ENCODE measurements at places on chromosomes 16 and 17.

GRCh38 chr16:85090873-85091521 lies 21.3 kb downstream of the CIBAR2 start:
- no peak for DNase-seq

DNA sequence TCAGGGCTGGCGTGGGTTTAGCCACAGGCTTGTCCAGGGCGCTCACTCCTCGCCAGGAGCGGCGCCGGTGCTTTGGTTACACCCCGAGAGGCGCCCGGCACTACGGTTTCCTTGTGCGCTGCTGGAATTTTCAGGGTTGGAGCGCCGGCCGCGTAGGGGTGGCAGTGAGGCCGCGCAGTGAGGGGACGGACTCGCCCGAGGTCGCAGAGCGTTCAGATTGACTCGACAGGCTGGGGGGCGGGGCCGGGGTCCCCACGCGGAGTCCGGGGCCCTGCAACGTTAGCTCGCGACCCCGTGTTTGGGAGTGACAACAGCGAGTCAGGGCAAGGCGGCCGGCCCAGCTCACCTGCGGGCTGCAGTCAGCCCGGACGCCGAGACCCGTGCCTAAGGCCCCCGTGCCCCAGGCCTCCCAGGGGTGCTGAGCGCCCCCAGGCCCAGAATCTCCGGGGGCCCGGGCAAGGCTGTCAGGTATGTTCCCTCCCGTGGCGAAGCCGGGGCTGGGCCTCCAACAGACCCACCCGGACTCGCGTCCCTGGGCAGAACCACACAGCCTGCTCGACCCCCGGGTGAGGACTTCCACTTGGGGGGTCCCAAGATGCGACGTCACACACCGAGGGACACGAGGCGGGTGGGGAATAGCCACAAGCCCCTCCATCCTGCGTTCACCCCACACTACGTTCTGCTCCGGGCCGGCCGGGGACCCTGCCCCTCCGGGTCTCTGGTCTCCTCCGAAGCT lies 1.3 kb upstream of the ACTG1 start:
- DNase-seq = peak; percentile 37

DNA sequence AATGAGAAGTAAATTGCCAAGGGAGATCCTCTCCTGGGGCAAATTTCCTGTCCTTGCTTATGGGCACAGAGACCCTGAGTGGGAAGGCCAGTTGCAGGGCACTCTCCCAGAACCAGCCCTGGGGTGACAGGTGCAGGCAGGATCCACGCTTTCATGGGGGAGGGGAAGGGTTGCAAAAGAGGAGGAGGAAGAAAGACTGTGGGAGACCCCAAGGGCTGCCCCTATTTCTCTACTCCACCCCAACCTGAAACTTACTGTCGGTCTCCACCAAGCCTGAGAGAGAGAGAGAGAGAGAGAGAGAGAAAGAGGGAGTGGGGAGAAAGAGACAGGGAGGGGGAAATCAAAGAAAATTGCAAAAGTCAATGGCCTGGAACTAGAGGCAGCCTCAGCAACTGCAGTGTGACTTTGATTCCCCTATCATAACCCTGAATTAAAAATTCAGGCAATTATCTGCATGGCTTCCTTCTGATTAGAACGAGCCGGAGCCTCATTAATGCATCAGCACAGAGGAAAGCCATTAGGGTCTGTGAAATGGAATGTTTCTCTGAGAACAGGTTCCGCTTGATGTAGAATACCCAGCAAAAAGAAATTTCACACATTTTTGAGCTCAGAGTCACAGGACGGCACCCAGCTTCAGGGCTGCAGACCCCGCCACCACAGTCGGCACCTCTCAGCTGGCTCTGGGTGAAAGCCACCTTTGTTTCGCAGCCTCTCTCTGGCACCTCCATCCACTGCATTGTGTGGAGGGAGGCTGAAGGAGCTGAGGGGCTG lies 45.1 kb upstream of the HNF1B start:
- no peak for DNase-seq

GRCh38 chr17:3672571-3672970 lies 4.0 kb downstream of the EMC6 start:
- no peak for DNase-seq

DNA sequence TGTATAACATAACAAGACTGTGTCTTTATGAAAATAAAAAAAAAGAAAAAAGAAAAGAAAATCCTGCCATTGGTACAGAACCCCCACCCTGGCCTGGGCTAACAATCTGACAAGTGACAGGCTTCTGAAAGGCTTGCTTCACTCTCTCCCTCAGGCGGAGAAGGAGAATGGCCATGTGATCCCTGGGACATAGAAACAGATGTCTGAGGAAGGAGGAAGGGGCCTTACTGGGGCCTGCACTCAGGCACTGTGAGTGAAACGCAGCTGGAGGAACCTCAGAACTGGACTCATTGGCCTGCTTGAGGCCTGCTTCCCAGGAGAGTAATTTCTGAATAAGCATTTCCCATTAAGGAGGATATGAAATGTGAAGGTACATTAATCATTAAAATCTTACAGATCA lies 17.5 kb downstream of the MAP3K14 start:
- DNase-seq = no peak

DNA sequence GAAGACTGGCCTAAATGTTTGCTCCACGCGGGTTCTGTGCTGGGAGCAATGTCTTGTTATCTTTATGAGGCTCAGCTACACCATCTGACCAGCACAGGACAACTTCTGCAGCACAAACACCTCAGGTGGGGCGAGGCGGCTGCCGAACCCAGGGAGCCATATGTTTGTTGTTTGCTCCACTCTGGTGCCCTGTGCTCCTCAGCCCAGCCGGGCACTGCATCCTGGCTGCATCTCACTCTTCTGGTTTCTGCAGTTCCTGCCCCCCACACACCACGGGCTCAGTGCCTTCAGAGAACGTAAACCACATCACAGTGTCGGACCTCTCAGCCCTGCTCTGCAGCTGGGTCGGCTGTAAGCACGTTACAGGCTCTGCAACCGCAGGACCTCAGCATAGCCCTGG lies 32.4 kb downstream of the MXRA7 start:
- DNase-seq = peak; percentile 42

- DNase-seq = no peak
These were observed 59.0 kb downstream of the ANKFY1 start for GRCh38 chr17:4204710-4205173.

DNA sequence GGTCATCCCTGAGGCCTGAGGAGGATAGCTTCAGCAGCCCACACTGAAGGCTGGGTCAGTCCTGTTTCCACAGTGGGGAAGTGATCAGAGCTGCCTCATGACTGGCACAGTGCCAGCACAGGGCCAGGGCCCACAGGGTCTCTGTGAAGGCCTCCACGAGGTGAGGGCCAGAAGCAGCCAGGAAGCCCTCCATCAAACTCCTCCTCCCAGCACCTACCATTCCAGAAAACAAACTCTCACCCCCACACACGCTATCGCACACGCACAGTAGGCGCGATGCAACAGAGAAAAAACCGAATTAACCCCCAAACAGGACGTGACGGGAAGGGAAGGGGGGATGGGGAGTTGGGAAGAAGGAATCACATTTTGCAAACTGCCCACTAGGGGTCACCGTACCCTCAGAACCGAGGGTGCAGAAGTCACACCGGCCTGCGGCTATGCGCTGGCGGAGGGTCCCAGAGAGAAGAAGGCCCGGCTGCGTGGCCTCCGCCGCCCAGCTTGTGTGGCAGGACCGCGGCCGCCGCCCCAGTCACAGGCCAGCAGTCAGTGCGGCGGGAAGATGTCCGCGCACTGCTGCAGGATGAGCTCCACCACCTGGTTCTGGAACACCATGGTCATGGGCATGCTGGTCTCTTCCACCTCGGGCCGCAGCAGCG lies 37.6 kb downstream of the ARHGAP27 start:
- peak; percentile 26 for DNase-seq

- no peak for DNase-seq
These were observed 1.4 kb upstream of the WNT3 start for GRCh38 chr17:46819906-46820351.

- DNase-seq = no peak
These were observed 15.1 kb downstream of the PRSS27 start for GRCh38 chr16:2704983-2705275.

GRCh38 chr17:39950871-39951348 lies 11.9 kb upstream of the GSDMA start:
- DNase-seq = no peak

DNA sequence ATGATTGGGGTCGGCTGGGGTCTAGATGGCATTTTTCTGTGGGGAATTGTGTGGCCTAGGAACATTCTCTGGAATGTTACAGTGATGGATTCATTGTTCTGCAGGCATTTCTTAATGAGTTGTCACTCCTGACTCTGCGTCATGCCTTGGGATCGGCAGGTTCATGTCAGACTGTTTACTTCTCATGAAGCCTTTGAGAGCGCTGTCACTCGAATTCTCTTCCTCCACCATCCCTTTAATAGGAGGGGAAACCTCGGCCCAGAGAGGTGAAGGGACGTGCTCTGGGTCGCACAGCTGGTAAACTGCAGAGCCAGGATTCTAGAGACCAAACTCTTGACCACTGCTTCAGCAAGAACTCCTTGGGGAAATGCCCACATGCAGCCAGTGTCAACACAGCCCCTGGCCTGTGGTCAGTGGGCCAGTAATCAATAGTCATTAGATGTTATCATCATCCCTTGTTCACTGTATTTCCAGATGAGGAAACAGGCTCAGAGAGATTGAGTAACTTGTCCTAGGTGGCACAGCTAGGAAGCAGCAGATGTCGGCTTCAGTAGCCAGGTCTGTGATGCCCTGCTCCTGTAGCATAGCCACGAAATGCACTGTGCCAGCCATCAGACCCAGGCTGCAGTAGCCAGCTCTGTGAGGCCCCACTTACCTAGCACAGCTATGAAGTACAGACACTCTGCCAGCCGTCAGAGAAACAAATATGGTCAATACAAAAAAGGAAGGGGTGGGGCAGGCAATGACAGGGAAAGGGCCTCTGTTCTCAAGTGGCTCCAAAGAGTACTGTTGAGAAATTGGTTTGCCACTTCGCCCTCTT lies 259.0 kb downstream of the CPPED1 start:
- DNase-seq = no peak

GRCh38 chr17:57983446-57983845 lies 4.6 kb downstream of the VEZF1 start:
- DNase-seq = no peak

- no peak for DNase-seq
These were observed 13.4 kb downstream of the GINS2 start for GRCh38 chr16:85675251-85675874.

DNA sequence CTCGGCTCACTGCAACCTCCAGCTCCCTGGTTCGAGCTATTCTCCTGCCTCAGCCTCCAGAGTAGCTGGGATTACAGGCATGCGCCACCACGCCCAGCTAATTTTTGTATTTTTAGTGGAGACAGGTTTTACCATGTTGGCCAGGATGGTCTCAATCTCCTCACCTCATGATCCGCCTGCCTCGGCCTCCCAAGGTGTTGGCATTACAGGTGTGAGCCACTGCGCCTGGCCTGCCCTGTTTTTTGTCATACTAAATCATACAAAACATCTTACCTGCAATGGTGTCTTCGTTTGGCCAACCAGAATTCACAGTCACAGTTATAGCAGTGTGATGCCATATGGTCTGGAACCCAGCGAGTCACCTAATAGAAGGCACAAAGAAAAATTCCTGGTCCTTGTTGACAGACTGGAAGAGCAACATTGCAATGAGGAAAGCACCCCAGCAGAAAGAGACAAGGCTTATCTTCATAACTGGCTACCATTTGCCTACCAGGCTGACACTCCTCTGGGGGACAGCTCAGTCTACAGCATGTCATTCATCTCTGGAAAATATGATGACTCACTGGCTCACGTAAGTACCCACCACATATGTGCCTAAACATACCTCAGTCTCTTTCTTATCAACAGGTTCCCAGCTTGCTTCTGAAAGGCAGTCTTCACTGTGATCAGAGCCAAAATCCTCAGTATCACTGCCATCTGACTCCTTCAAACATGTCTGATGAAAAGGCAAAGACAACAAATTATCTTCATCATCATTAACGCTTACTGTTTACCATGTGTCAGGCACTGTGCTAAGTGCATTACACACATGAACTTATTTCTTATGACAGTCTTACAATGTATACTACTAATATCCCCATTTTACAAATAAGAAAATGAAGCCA lies 4.3 kb upstream of the HSF5 start:
- no peak for DNase-seq

- no peak for DNase-seq
These were observed 145.2 kb downstream of the MYO1D start for GRCh38 chr17:32731556-32732295.

DNA sequence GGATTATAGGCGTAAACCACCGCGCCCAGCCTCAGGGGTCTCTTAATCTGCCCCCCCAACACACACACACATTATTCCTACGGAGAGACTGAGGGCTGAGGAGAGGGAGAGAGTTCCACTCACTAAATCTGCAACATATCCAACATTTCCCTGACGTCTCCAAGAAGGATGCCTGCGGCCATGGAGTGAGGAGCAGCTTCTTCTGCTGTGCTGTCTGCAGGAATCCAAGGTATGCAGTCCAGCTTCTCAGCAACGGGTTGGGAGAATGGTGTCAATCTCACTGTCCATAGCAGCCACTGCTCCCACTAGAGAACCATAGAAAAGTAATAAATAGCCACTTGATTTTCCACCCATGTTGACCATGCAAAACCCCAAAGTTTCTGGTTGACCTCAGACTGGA lies 5.1 kb upstream of the PLXDC1 start:
- DNase-seq = no peak

GRCh38 chr17:72254808-72255449 lies 134.1 kb downstream of the SOX9 start:
- no peak for DNase-seq

Data from CD4-positive, alpha-beta memory T cell (primary cell).